Suppressor macrophage treated with lipopolysaccharide for 4 hours (primary cell): ENCODE measurements at places on chromosomes 3 and 15.

GRCh38 chr15:70375586-70375985 lies 277.9 kb upstream of the TLE3 start:
- no peak for DNase-seq

- DNase-seq = no peak
Observed at GRCh38 chr15:77143616-77144015, 72.7 kb upstream of the TSPAN3 start.

DNA sequence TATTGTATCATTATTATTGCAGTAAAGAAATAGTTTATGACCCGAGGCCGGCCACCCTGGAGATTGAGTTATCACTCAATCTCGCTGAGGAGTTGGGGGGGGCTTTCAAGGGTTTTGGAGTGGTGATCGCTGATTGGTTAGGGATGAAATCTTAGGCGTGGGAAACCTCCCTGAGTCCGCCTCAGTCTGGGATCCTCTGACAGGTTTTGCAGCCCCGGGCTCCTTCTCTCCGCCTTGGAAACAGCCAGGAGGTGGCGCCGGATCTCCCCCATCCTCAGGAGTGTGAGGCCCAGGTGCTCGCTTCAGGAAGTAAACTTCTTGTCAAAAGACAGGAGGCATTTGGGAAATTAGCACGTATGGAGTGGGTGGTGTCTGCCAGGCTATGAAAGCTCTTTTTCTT lies 41.1 kb upstream of the SEC61A1 start:
- no peak for DNase-seq

DNA sequence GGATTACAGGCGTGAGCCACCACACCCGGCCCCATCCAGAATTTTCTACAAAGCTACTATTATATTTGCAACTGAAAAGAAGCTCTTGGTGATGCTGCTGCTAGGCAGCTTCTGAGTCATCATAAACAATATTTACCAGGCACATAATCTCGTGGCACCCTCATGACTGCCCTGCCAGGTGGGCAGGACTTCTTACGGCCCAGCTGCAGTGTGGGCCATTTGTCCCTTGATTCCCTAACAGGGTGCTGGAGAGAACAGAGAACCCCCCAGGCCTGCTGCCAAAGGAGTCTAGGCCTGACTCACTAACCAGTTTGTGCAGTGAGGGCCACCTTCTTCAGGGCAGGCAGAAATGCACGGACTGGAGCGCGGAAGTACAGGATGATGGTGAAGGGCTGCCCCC lies 4.9 kb downstream of the EPB42 start:
- DNase-seq = no peak

DNA sequence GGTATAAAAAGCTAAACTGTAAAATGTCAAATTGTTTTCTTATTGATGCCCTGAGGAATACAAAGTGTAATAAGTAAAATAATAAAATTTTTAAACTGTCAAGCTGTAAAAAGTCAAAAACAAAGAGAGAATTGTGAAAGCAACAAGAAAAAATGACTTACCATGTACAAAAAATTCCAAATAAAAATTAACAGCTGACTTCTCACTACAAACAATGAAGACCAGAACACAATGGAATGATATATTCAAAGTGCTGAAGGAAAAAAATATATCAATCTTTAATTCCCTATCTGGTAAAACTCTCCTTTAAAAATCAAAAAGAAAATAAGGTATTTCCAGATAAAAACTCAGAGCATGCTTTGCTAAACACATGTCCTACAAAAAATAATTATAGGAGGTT lies 883.5 kb downstream of the IGSF11 start:
- DNase-seq = no peak

DNA sequence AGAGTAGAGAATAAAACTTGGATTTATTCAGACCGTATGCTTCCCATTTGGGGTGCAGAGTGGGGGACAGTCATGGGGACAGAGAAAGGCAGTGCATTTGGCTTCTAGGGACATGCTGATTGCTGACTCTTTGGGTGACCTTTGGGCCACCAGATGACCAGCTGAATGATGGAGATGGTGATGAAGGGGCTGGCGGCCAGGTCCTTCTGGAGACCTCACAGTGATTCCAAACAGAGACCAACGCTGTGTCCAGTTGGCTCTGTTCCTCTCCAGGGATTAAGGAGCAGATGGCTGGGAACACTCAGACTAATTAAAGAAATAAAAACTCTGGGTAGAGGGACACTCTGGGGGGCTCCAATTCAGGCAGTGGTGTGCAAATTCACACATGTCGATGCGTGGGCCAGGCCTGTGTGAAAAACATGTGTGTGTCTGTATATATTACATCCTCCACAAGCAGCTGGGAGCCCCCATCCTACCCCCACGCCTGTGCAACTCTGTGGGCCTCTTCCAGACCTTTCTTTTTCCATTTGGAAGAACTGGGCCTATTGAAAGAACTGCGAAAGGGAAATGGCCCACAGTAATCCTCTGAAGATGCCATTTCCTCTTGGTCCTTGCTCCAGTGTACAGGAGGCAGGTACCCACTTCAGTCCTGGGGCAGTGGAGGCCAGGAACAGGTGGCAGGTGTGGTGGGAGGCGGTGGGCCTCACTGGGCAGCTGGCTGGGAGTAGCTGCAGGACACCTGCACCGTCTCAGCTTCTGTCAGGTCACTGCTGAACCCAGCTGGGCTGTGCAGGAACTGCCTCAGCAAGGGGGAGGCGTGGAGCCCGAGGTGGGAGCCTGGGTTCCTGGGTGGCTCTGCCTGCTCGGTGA lies 8.9 kb downstream of the XIRP1 start:
- DNase-seq = no peak

DNA sequence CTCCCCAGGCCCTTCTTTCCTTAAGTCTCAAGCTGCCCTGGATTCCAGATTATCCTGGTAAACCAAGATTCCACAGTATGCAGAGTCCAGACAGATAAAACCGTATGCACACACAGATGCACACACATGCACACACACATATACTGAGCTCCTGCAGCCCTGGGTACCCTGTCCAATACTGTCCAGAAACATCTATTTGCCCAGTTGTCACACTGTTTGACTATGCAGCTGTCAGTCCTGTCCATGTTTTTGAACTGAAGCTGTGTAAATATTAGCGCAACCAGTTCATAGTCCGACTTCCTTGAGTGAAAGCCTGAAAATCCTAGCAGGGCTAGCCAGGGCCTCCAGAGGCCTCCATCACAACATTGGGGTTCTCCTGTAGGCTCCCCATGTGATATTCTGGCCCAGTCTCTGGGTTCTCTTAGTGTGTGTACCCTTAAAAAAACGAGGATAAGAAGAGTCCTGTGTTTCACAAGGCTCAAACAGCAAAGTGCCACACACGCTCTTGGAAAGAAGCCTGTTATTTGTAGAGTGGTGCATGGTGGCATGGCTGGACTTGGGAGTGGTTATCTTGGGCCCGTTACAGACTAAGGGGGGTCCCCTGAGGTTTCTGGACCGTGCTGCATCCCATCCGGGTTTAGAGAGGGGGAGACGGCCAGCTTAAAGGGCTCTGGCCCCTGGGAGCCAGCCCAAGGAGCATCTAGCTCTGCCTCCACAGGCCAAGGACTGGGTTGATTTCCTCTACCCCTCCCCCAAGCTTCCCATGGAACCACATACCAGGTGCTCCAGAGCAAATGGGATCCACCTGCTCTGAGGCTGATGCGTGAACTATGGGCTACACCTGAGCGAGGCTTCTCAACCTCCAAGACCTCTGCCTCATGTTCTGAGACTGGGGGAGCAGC lies 108.3 kb downstream of the IQSEC1 start:
- no peak for DNase-seq
